GM12864 (cell line): ENCODE measurements at places on chromosomes 12 and 14.

DNA sequence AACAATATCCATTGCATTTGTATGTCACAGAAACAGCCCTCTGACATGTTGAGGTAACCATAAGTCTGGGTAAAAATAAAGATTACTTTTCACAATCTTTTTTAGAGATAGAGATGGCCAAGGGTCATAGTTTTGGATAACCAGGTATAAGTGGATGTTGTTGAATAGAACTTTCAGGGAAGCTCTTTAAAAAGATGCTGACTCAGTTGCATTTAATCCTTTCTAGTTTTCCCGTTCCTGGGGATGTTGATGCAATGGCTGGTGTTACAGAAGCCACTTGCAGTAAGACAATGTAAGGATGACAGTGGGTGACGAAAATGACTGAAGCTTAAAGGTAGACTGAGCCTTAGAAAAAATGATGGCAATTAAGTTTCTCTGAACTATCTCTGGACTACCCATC lies 1473.7 kb downstream of the AACS start:
- DNase-seq, result no peak

DNA sequence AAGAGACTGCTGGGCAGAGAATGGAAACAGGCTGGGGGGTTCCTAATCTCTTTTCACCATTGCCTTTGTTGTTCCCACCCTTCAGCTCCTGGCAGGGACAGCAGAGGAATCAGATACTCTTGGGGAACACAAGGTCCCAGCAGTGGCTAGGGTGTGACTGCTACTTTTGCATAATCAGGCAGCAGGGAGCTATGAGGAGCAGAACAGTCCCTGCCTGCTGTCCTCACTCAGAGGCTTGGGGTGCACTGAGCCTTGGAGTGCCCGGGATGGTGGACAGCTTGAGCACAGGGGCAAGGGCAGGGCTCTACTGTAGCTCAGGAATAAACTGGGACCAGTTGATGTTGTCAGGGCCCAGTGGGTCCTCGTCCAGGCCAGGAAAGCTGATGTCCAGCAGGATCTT lies 1.5 kb upstream of the TEX52 start:
- DNase-seq, result no peak

DNA sequence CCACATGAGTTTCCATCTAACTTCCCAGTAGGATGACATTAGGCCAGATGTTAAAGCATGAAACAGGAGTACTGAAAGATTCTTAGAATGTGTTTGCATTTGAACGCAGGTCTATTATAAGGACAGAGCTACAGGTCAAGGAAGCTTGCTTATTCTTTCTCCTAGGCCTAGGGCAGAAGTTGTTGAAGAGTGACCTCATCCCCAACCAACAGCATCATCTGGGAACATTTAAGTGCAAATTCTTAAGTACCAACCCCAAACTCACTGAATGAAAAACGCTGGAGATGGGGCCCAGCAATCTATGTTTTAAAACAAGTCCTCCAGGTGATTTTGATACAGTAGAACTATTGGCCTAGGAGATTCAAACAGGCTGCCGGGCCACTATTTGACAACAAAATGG lies 52.4 kb downstream of the PAPLN start:
- no peak for DNase-seq

- no peak for DNase-seq
These were observed 241.9 kb upstream of the SYT1 start for GRCh38 chr12:78622529-78623195.

DNA sequence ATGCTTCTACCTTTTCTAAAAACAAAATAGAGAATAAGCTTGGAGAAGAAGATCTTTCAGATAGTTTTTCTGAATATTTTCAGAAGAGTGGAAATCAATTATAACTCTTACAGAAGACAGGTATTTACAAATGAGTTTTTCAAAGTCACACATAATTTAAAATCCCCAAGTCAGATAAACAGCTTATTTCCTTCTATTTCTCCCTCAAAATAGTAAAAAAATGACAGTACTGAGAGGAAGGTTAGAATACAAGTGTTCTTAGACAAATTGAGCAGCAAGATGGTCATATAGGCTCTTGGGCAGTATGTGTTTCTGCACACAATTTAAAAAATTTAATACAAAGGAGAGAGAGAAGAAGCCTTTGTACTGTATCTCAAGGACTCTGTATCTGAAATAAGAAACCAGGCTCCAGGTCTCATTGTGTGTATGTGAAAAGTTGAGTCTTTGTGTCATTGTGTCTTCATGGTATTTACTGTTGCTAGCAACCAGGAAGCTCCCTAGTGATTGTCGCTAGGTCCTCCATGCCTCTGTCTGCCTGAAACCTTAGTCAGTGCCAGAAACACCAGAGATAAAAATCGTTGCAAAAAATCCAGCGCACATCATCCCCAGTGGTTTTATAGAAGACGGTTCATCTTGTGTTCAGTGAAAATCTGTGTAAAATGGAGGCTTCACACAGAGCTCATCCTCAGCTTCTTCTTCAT lies 12.9 kb upstream of the TUBA1A start:
- no peak for DNase-seq

GRCh38 chr12:16112612-16113560 lies 164.6 kb downstream of the SLC15A5 start:
- no peak for DNase-seq

DNA sequence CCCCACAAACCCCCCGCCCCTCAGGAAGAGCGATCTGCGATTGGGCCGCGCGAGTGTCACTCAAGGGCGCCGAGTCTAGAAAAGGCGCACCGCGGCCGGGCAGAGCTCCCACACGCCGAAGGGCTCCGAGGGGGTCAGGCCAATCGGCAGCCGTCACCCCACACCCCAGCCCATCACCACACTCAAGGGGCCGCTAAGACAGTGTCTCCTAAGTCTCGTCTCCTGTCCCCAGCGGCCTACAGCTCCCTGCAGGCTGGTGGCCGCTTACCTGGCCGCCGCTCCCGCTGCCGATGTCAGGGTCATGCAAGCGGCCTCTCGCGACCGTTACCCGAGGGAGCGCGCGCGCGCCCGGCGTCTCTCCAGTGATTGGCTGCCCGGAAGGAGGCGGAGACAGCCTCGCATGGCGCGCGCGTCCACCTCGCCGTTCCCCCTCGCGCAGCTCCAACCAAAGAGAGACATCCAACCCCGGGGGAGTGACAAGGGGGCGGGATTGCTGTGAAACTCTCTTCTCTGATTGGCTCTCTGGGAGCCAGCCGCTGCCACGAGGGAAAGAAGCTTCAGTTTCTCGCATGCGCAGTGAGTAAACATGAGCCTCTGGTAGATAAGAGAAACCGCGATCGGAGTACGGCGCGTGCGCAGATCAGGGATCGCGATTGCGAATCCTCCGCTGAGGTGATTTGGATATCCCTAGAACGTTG lies at the start of the genes MPHOSPH9 and MTRFR:
Gene MPHOSPH9, minus strand, starts transcription at position 335 of the 698 bp plus-strand sequence. CDS start 2,777 bp downstream, outside the sequence.
Gene MTRFR, plus strand, starts transcription at position 630 of the 698 bp plus-strand sequence. CDS start 20,239 bp downstream, outside the sequence.
- DNase-seq, result peak; percentile 99

DNA sequence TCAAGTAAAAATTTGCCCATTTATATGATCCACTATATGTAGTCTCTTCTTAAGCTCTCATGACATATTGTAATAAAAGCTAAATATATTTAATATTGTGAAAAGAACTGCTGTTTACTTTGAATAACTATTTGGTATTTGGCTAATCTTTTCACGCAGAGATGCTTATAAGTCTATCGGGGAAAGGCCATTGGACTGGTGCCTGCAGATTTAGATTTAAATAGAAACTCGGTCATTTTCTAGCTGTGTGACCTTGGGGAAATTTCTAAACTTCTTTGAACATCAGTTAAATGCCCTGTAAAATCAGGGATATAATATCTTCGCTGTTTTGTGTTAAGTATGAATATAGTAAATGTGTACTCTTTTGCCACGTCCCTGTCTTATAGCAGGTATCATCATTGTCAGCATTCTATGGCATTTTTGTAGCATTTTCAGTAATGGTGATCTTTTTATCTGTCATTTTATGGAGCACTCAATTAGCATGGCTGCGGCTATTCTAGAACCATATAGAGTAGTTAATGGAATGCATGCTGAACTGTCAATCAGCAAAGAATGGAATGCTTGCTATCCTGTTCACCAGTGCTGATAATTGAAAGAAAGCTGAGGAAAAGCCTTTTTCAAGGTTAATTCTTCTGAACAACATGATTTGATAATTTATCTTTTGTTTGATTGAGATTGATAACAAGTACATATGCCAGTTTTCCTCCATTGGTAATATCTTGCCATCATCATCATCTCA lies 181.2 kb downstream of the TMTC2 start:
- DNase-seq, result no peak

DNA sequence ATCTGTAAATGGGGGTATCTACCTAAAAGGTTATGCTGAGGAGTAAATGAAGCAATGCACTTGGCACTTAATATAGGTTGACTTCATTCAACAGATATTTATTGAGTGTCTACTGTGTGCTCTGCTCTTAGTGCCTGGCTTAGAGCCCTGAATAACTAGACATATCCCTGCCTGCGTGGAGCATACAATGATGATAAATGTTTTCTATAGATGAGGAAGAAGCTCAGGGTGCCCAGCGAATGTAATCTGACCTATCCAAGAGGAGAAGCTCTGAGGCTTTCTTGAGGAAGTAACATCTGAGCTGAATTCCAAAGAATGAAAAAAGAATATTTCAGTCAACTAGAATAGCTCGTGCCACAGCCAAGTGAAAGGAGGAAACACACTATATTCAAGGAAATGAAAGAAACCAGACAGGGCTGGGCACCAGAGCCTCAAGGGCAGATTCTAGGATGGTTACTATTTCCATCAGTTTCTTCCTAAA lies 17.9 kb upstream of the HIGD1C start:
- DNase-seq, result no peak

- DNase-seq, result no peak
These were observed 11.8 kb upstream of the ATF1 start for GRCh38 chr12:50751948-50752721.

DNA sequence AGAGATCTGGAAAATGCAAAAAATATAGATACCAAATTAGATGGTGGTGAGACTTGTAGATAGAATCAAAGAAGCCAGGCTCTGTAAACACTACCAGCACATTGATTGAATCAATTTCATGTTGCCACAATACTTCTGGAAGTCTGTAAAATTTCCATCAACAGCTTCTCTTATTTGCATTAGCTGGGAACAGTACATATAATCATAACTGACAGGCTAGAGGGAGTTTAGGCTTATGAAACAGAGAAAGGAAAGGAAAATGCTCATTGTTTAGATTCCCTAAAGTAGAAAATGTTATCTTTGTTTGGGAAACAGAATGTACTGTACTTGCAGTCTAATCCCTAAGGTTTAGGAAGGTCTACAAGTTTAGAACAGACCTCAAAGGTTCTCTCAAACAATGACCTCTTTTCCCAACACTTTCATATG lies 335.2 kb downstream of the CEP128 start:
- no peak for DNase-seq

DNA sequence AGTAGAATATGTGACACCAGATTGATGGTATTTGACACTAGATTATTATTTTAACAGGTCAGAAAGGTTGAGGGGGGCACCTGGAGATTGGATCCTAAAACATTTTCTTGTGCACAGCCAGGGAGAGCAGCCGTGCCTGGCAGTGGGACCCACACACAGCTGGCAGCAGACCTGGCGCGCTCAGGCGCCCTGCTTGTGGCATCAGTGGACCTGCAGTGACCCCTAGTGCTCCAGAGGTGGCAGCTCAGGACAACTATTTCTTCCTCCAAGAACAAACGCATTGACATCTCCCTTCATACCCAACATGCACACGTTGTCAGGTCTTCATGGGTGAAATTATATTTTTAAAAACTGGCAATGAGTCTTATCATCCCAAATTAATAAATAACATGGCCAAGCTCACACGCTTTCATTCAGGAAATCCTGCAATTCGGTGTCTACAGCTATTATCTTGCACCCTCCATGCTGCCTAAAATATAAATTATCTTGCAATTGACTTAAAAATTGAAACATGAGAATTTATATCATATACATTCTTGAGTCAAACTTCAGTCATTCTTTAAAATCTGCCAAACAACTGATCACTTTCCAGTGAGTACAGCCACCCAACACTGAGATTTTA lies 7.7 kb upstream of the TMEM132D start:
- DNase-seq, result no peak

DNA sequence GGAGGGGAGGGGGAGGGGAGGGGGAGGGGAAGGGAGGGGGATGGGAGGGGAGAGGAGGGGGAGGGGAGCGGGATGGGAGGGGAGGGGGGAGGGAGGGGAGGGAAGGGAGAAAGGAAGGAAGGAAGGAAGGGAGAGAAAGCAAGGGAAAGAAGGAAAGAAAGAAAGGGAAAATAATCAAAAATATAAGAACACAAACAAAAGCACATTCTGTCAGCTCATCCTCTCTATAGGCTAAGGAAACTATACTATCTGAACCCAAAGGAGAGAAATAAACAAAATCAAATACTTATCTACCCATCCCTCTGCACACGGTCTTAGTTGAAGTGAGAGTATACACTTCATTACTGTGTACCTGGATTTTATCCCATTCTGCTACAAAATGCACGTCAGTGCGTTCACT lies 26.9 kb downstream of the MANSC1 start:
- DNase-seq, result no peak

DNA sequence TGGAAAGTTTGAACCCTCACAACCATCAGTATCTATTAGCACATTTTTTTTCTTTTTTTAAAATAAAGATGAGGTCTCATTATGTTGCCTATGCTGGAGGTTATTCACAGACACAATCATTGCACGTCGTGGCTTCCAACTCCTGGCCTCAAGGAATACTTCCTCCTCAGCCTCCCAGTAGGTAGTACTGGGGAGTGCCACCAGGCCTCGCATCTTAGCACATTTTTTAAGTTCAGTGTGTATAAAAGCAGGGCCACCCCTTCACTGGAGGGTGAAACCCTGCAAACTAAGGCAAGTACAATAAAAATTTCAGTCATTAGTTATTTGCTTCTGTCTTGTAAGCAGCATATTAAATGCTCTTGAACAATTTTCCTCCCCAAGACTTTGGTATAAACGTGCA lies 114.2 kb upstream of the SINHCAF start:
- DNase-seq, result no peak

- DNase-seq, result no peak
These were observed 1.3 kb upstream of the GNG2 start for GRCh38 chr14:51859131-51859530.

DNA sequence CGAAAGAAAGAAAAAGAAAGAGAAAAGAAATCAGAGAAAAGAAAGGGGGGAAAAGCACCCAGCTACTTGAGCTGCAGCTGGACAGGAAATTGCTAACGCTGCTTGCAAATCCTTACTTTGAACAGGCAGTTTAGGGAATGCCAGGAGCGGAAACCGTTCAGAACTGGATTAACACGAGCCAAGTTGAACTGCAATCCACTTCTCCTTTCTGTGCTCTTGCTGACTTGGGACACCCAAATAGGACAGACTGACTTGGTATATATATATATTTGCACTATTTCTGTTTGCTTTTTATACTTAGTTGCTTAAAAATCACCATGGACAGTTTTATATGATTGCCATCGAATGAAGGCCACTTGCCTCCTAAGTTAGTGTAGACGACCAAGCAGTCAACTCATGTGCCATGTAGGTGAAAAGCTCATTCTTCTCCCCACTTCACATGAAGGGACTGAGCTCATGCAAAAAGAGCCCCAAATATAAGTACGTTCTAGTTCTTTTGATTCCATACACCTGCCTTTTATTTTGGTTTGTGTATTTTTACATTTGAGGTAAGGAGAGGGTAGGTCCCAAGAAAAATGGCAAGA lies 5.5 kb downstream of the DUSP6 start:
- no peak for DNase-seq
